ENCODE measurements at places on chromosomes 4 and X.

DNA sequence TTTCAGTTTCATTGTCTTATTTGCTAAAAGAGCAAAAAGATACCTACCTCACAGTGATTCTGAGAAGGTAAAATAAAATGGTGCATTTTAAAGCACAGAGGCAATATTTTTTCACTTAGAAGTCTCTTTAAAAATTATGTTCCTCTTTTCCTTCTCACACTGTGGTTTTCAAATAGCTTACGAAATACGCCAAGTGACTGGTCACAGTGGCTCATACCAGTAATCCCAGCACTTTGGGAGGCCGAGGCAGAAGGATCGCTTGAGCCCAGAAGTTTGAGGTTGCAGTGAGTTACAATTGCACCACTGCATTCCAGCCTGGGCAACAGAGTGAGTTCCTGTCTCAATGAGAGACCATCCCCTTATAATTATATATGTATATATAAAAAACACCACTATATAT is 372.6 kb downstream of the FBXO8 start:
- DNase-seq: no peak

GRCh38 chrX:65689377-65689776 is 21.9 kb downstream of the MSN start:
- no peak for DNase-seq

- DNase-seq: no peak
Measured at GRCh38 chr4:144363890-144364289, 223.4 kb upstream of the GYPA start.

DNA sequence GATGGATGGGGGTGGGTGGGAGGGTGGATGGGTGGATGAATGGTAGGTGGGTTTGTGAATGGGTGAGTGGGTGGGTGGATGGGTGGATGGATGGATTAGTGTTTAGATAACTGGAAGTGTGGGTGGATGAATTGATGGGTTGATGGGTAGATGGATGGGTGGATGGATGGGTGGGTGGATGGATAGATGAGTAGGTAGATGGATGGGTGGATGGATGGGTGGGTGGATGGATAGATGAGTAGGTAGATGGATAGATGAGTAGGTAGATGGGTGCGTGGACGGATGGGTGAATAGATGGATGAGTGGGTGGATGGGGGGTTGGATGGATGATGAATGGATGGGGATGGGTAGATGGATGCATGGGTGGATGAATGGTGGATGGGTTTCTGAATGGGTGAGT is 20.3 kb upstream of the ASMTL start:
- DNase-seq: no peak

DNA sequence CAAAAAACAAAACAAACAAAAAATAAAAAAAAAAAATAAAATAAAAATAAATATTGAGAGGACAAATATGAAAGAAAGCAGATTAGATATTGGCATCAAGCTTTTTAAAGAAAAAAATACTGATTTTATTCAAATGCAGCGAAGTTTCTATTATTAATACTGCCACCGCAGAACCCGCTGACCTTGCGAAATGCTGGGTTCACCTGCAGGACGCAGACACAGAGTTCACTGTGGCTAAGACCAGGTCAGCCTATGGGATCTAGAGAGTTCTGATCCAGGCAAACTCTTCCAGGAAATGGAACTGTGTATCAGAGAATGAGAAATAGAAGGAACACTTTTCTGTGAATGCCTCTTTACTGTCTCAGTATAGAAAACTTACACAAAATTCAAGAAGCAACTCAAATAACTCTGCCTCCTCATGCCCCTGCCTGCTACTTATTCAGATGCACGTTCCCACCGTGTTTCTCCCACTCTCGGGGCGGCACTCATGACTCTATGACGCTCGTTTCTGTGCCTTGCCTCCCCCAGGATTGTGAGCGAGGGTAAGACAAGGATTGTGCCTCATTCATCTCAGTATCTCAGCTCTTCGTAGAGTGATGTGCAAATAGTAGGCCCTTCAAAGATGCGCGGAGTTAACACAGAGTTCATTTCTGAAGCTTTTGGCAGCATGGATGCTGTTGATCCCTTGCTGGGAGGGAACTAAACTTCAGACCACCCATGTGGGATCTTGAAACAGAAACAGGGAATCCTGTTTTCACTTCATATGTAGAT is 44.1 kb upstream of the TLR3 start:
- no peak for DNase-seq

- DNase-seq: no peak
Measured at GRCh38 chr4:158841540-158841939, 72.7 kb downstream of the FNIP2 start.

All from activated CD4-positive, alpha-beta T cell treated with anti-CD3 and anti-CD28 coated beads for 36 hours (primary cell).